ENCODE measurements at places on chromosomes 5 and 9.

GRCh38 chr9:15206903-15207696 lies 99.9 kb downstream of the TTC39B start:
- no peak for DNase-seq
- H3K27me3 ChIP-seq = no peaks in the 10 kb centered on the region
- H3K27ac ChIP-seq = no peak overlapping the region
- H3K4me1 ChIP-seq = no peaks in the 10 kb centered on the region
- peaks cover 4% of the 10 kb centered on the region for H3K36me3 ChIP-seq
- no peak overlapping the region for H3K4me3 ChIP-seq

- H3K27me3 ChIP-seq = no peaks in the 10 kb centered on the region
- H3K4me3 ChIP-seq = no peak overlapping the region
- no peak overlapping the region for H3K27ac ChIP-seq
- peaks cover 5% of the 10 kb centered on the region for H3K4me1 ChIP-seq
Observed at GRCh38 chr5:77924081-77924480, 147.9 kb upstream of the TBCA start.

DNA sequence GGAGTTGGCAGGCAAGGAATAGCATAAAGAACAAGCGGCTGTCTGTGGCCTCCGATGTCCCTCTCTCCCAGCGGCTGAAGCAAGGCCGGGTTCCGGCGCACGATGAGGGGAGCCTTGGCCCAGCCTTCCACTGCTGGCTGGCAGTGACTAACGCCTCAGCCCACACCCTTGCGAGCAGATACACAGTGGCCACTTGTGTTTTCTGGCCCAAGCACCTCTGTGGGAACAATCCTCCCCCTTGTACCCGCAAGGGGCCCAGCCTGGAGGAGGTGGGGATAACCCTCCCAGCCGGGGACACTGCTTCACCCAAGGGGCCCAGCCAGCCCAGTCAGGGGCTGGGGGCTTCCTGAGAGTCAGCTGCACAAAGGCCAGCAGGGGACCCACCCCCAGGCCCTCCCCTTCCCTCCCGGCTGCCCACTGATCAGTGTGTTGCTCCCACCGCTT lies 23.2 kb downstream of the STK10 start:
- peak overlapping the region; percentile 6 for H3K27ac ChIP-seq
- DNase-seq = no peak
- H3K36me3 ChIP-seq = no peaks in the 10 kb centered on the region
- peaks cover 55% of the 10 kb centered on the region for H3K4me1 ChIP-seq

DNA sequence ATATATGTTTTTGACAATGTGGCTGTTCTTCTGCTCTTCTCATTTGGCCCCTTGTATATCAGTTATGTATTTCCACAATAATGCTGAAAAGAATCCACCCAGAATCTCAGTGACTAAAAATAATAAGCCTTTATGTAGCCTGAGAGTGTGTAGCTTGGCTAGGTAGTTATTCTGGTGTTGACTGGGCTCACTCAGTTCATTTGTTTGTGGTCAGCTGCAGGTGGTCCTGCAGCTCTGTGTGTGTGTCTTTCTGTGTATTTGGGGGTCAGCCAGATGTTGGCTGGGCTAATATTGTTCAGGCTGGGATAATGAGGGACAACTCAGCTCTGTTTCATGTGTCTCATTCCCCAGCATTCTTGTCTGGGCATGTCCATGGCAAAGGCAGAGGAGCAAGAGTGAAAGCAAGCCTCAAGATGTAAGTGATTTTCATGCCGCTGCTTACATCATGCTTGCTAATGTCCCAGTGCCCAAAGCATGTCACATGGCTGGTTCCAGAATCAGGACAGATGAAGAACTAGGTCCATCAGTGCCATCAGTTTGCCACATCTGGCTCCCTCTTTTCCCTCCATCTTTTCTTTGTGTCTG lies 162.8 kb downstream of the KCTD16 start:
- H3K4me3 ChIP-seq = no peak overlapping the region
- H3K36me3 ChIP-seq = no peaks in the 10 kb centered on the region

DNA sequence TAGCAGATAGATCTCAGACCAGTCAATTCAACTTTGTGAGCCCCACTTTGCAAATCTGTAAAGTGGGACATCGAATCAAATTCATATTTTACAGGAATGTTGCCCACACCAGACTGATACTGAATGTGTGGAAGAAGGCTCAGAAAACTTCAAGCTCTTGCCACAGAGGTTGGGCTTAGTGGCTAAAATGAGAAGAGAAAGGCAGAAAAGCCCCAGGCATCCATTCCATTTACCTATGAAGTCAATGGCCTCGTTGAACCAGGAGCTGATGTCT lies 1.7 kb downstream of the DUSP1 start:
- peak overlapping the region; percentile 81 for H3K4me3 ChIP-seq
- H3K27ac ChIP-seq = peak overlapping the region; percentile 97
- H3K27me3 ChIP-seq = no peaks in the 10 kb centered on the region
- peaks cover 51% of the 10 kb centered on the region for H3K4me1 ChIP-seq

- H3K27me3 ChIP-seq = no peaks in the 10 kb centered on the region
- DNase-seq = no peak
- H3K36me3 ChIP-seq = no peaks in the 10 kb centered on the region
- no peaks in the 10 kb centered on the region for H3K4me1 ChIP-seq
- no peak overlapping the region for H3K27ac ChIP-seq
Observed at GRCh38 chr5:118314931-118315330, 673.4 kb downstream of the DTWD2 start.

DNA sequence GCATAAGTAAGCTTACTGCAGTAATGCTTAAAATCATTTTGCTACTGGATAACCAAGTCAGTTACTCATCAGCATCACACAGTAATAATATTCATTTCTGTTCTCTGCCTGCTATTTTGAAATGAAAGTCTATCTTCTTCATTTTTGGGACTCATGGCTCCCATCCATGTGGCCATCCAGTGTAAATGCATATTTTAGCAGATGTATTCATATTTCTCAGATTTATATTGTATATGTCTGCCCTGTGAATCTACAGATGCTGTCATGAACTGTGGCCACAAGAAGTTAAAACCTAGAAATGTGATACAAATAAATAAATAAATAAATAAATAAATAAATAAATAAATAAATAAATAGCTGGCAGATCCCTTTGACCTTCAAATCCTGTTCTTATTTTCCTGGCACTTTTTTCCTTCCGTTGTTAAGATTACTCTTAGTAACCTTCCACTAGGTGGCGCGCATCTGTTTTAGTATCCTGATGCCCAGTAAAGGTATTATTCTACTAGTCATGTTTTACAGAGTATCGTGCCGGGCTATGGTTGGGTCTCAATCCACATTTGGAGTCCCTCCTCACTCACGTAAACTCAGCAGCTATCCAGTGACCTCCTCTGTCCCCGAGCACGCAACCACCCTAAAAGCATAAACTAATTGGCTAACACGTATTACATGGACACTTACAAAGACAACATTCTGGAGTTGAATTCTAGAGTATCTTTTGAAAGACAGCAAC lies 79.2 kb upstream of the IL7R start:
- peak overlapping the region; percentile 52 for H3K27ac ChIP-seq
- no peaks in the 10 kb centered on the region for H3K27me3 ChIP-seq
- peaks cover 50% of the 10 kb centered on the region for H3K4me1 ChIP-seq
- H3K4me3 ChIP-seq = peak overlapping the region; percentile 14
- DNase-seq = peak; percentile 60

GRCh38 chr9:19940811-19941535 lies 152.1 kb upstream of the SLC24A2 start:
- no peaks in the 10 kb centered on the region for H3K36me3 ChIP-seq
- no peak overlapping the region for H3K4me3 ChIP-seq
- H3K27me3 ChIP-seq = no peaks in the 10 kb centered on the region
- H3K27ac ChIP-seq = no peak overlapping the region

DNA sequence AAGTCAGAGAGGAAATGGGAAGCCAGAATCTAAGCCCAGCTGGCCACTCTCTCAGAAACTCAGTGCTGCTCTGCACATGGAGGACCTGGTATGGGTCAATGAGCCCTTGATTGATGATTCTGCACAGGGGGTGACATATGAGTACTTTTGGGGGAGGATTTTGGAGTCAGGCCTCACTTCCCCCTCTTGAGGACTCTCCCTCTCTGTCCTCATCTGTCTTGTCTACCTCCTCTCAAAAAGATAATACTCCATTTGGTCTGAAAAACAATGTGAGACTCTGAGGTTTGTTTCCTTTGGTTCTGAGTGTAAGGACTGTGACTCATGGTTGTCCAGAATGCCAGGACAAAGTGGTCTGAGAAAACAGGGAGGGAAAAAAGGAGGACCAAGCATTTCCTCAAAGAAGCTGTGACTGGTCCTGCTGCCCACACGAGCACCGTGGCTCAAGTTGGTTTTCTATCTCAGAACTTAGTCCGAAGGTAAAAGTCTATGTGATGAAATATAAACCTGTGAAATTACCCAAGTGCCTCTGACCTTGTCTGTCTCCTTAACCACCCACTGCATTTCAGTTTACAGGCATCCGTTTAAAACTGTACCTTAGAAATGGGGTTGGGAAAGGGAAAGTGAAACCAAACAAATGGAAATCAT lies 11.1 kb downstream of the TTC39B start:
- no peaks in the 10 kb centered on the region for H3K27me3 ChIP-seq
- DNase-seq = peak; percentile 67

- H3K4me3 ChIP-seq = no peak overlapping the region
- DNase-seq = no peak
- no peaks in the 10 kb centered on the region for H3K36me3 ChIP-seq
- H3K27me3 ChIP-seq = no peaks in the 10 kb centered on the region
- H3K4me1 ChIP-seq = no peaks in the 10 kb centered on the region
- H3K27ac ChIP-seq = no peak overlapping the region
Observed at GRCh38 chr5:14932902-14933469, 61.4 kb upstream of the ANKH start.

- H3K4me1 ChIP-seq = peaks cover 6% of the 10 kb centered on the region
- H3K36me3 ChIP-seq = no peaks in the 10 kb centered on the region
- DNase-seq = peak; percentile 69
- H3K27ac ChIP-seq = no peak overlapping the region
- no peaks in the 10 kb centered on the region for H3K27me3 ChIP-seq
- H3K4me3 ChIP-seq = no peak overlapping the region
Observed at GRCh38 chr5:90940227-90940995, 381.8 kb downstream of the ADGRV1 start.

DNA sequence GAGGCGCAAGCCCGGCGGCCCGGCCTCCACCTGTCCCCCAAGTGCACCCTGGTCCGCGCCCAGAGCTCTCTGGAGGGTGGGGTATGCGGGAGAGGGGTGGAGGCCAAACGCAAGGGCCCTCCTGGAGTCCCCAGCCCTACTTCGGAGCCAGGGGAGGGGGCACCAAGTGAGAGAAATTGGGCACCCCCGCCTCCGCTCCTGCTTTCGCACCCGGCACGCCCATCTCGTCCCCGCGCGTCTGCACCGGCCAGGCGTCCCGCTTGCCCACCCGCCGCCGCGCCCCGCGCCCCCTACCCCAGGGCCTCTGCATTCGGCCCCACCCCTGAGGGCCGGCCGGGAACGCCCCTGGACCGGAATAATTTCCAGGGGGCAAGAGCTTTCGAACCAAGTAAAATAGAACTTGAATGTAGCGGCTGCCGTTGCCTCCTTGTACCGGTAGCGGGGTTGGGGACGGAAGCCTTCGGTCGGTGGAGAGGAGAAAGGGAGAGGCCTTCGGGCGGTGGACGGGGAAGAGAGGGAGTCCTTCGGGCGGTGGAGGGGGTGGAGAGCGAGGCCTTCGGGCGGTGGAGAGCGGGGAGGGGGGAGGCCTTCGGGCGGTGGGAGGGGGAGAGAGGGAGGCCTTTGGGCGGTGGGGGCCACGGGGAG lies 694 bp upstream of the PHPT1 start:
- H3K4me3 ChIP-seq = peak overlapping the region; percentile 99
- H3K36me3 ChIP-seq = no peaks in the 10 kb centered on the region
- peak overlapping the region; percentile 71 for H3K27ac ChIP-seq
- no peak for DNase-seq

GRCh38 chr9:98287384-98287783 lies 31.9 kb upstream of the TBC1D2 start:
- no peak overlapping the region for H3K27ac ChIP-seq
- DNase-seq = no peak
- no peaks in the 10 kb centered on the region for H3K36me3 ChIP-seq
- H3K27me3 ChIP-seq = no peaks in the 10 kb centered on the region
- H3K4me1 ChIP-seq = no peaks in the 10 kb centered on the region
- H3K4me3 ChIP-seq = no peak overlapping the region

DNA sequence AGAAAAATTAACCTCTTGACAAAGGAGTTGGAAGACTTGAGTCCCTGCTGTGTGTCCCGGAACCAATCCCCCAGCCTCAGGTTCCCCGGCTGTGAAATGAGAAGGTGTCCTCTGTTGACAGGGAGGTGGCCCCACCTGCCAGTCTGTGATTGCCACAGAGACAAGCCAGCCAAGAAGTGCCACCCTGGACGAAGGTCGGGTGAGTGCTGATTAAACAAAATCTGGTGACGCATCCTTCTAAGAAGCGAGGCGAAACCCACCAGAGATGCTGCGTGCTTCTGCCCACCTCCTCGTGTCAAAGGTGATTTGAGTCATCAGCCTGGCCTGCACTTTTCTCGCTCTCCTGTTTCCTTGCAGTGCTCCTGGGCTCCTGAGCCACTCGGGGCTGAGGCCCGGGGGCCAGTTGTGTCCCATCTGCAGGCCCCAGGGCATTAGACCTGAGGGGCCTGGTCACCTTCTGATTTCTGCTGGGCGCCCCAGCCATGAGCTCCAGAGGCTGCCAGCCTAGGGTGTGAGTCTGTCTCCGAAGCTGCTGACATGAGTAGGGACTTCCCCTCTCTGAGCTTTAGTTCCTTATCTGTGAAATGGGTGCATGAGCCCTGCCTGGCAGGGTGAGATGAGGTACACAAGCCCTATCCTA lies 28.7 kb downstream of the NEK6 start:
- H3K27ac ChIP-seq = no peak overlapping the region
- no peaks in the 10 kb centered on the region for H3K27me3 ChIP-seq
- H3K4me1 ChIP-seq = no peaks in the 10 kb centered on the region
- no peak for DNase-seq
- no peaks in the 10 kb centered on the region for H3K36me3 ChIP-seq
- H3K4me3 ChIP-seq = no peak overlapping the region

DNA sequence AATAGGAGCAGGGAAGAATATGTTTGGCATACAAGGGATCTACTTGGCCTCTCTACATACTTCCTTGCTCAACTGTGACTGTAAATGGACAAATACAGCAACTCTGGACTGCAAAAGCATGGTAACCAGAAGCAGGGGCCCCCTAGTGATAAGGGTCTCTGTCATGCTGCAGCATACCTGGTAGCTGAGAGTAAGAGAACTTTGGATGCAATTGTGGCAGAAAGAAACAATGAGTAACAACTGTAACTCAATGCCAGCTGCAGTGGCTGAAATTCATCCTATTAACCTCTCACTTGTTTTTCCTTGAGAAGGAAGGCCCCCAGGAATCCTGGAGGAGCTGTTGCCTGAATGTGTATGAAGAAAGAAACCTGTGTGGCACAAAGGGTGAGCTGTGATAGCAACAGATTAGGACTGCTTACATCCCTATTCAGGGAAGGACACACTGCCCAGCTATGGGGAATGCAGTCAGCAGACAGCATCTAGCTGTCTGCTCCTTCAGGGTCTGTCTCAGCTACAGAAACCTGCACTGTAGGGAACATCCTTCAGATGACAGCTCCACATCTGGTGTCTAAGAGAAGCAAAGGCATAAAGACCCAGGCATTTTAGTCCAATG lies 468.1 kb upstream of the ACTBL2 start:
- no peaks in the 10 kb centered on the region for H3K27me3 ChIP-seq
- no peak for DNase-seq
- H3K27ac ChIP-seq = no peak overlapping the region
- H3K4me3 ChIP-seq = no peak overlapping the region
- H3K36me3 ChIP-seq = no peaks in the 10 kb centered on the region

GRCh38 chr5:56607551-56607950 lies 207.8 kb upstream of the MAP3K1 start:
- H3K27me3 ChIP-seq = no peaks in the 10 kb centered on the region
- DNase-seq = no peak
- no peak overlapping the region for H3K27ac ChIP-seq
- no peaks in the 10 kb centered on the region for H3K36me3 ChIP-seq
- H3K4me1 ChIP-seq = peaks cover 9% of the 10 kb centered on the region
